ENCODE measurements at places on chromosomes 16 and 17.

DNA sequence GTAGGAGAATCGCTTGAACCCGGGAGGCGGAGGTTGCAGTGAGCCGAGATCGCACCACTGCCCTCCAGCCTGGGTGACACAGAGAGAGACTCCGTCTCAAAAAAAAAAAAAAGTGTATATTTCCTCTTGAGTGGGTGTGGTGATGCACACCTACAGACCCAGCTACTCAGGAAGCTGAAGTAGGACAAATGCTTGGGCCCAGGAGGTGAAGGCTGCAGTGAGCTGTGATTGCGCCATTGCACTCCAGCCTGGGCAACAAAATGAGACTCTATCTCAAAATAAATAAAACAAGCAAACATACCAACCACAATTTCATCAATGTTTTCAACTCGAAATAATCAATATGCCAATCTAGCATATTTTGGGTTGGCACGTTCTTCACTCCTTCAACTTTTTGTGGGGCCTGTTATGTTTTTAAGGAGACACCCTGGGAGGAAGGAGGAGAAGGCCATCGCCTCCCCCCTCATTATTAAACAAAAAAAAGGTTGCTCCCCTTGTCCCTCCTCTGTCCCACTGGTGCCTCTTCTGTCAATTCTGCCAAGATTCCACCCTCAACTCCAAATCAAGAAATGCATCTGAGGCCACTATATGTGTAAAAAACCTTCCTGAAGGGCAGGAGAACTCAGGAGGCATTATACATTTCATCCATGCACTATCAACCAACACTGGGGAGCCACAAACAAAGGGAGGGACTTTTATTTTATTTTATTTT is 52.4 kb upstream of the ATF7IP2 start:
- no peak for DNase-seq

DNA sequence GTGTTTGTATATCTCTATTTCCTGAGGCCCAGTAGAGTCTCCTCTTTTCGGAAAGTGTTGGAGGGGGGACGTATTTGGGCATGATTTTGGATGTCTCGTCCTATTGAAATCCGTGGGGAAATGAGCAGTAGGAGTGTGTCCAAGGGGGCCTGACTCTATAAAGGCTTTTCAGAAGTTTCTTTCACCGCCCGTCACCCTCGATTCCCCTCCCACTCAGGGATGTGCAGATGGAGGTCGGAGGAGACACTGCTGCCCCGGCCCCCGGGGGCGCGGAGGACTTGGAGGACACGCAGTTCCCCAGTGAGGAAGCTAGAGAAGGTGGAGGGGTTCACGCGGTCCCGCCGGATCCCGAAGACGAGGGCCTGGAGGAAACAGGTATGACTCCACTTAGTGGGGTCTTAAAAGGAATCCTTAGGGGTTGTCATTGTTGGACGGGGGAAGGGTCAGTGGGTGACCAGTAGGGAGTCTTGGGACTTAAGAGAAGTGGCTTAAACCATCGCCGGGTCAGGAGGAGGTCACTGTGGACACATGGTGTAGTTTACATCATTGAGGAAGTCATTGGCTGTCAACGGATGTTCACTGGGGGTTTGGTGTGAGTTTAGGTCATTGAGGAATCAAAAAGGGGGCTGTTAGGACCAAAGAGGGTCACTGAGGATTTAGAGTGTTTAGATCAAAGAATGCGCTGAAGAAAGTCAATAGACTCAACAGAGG is 424 bp downstream of the MON1B start:
- DNase-seq = no peak

GRCh38 chr16:28298511-28298878 is 6.2 kb downstream of the SBK1 start:
- no peak for DNase-seq

DNA sequence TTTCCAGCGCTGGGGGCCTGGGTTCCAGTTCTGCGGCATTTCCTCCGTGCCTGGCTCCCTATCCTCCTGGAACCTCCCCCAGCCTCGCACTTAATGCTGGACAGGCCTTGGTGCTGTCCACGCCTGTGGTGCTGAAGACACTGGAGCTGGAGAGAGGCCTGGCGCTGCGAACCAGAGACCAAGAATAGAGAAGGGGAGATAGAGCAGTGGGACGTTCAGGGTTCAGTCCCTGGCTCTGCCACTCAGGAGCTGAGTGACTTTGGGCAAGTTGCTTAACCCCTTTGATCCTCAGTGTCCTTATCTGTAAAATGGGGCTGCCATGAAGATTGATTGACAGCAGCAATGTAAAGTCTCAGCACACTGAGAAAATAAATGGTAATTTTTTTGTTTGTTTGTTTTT is 11.9 kb downstream of the SBK1 start:
- no peak for DNase-seq

- no peak for DNase-seq
Observed at GRCh38 chr16:72388007-72388406, 216.1 kb upstream of the PMFBP1 start.

All from activated CD4-positive, CD25-positive, alpha-beta regulatory T cell (primary cell).